ENCODE measurements at places on chromosomes 6 and 20.

- DNase-seq = no peak
Measured at GRCh38 chr6:149464411-149464810, 20.4 kb downstream of the ZC3H12D start.

DNA sequence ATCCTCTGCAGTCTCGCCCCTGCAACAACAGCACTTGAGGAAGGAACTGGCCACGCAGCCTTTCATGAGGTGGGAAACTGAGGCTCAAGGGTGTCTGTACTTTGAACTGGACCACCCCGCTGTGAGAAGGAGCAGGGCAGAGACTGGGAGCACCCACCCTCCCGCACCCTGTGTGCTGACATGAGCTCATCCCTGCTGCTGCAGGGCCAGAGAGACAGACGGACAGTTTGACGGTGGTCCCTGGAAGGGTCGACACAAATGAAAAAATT is 16.9 kb upstream of the MRGBP start:
- no peak for DNase-seq

- DNase-seq = no peak
Measured at GRCh38 chr6:8993111-8993510, 557.8 kb upstream of the SLC35B3 start.

GRCh38 chr6:1608222-1609040 is 1.3 kb upstream of the FOXC1 start:
- DNase-seq = no peak

DNA sequence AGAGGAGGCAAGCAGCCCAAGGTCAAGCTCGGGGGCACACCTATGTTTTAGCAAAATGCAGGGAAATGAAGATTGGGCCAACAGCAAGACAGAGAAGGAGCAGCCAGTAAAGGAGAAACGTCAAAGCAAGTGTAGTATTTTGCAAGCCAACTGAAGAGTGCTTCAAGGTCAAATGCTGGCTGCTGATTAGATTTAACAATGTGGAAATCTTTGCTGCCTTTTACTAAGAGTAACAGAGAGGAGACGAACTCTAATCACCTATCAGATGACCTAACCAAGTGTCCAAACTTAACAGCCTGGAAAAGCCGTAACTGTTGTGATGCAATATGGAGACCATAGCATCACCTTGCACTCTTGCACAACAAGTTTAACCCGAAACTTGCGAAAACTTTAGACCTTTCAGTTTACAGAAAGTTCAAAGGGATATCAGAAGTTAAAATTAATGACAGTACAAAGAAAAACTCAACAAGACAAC is 30.4 kb downstream of the AKIRIN2 start:
- no peak for DNase-seq

DNA sequence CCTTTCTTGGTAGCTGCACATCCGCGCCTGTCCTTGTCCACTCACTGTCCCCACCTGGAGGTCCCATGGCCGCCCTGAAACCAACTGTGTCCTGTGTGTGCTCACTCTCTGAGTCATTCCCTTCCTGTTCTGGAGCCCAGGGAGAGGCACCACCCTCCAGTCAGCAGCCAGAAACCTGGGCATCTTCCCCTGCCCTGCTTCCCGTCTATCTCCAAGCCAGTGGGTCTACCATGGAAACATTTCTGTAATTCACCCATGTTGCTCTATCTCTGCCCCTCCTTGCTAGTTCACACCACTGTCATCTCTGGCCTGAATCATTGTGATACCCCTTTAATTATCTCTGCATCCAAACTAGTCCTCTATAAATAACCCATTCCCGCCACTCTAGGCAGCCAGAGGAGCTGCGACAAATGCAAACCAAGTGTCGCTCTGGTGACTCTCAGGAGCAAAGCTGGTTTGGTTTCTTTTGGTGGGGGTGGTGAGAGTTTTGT is 28.8 kb upstream of the SYNJ2 start:
- no peak for DNase-seq

GRCh38 chr20:37378420-37378784 is 32.5 kb downstream of the SRC start:
- DNase-seq = no peak

DNA sequence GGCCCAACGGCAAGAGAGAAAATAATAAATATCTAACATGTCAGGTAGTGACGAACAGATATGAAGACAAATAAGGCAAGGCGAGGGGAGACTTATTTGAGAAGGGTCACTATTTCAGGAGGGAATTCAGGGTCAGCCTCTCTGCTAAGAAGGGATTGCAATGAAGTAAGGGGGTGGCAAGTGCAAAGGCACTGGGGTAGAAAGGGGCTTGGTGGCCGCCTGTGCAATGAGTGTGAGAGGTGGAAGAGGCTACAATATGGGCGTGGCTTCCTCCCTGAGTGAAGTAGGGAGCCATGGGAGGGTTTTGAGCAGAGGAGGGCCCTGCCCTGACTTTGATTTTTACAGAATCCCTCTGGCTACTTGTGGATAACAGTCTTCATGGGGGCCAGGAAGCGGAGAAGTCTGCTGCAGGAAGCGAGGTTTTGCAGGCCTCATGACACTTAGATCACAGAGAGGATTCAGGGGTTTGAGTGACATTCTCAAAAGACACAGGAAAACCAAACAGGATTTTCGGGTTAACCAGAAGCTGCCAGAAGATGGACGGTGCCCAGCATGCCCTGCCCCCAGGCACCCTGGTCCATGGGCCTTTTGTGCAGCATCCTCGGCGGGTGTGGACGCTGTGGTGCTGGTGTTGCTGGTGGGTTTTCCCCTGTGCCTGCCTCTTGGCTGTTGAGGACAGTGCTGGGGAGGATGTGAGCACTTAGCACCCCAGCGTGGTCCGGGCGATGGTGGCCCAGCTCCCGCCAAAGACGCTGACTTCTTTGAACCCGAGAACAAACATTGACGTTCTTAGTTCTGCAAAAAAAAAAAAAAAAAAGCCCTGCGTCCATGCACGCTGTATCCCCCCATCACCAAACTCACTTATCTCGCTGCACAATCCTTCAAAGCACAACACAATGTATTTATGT is 124.2 kb upstream of the PTPN1 start:
- DNase-seq = no peak

DNA sequence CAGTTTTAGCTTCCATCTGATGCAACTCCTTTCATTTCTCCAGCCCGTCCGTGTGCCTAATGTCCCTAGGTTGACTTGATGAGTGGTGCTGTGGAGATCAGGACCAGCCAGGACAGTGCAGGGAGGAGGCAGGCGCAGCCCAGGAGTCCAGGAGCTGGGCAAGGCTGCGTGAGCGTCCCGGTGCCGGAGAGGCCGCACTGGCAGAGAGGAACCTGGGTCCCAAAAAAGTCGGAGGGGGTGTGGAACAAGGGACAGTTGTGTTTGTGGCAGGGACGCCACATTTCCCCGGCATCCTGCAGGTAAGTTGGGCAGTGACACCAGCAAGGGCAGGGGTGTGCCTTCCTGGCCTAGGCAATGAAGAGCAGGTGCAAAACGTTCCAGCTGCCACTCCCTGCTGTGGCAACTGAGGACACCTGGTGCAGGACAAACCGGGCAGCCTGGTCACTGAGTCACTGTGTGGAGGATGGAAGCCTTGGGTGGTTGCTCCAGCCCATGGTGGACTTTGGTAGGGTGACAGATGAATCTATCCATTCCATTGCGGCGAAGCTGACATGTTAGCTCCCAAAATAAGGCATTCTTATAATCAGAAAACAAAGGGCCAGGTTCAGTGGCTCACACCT is 53.2 kb downstream of the RAMACL start:
- no peak for DNase-seq

DNA sequence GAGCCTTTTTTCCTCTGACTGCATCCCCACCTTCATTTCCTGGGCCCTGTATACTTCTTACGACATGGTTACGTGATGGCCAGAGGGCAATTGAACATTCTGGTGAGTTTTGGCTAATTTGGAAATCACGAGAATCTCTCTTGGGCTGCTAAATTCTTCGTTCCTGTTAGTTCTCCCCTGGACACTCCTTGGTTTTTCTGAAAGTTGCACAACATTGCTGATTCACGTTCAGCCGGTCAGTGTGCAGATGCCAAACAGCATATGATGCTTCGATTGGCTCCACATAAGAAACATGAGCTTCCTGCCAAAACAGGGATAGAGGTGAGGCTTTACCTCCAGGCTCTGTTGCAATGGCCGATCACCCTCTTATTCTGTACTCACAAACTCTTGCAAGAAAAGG is 119.4 kb upstream of the LY86 start:
- no peak for DNase-seq

GRCh38 chr6:73637404-73637803 is 16.4 kb downstream of the SLC17A5 start:
- DNase-seq = no peak

DNA sequence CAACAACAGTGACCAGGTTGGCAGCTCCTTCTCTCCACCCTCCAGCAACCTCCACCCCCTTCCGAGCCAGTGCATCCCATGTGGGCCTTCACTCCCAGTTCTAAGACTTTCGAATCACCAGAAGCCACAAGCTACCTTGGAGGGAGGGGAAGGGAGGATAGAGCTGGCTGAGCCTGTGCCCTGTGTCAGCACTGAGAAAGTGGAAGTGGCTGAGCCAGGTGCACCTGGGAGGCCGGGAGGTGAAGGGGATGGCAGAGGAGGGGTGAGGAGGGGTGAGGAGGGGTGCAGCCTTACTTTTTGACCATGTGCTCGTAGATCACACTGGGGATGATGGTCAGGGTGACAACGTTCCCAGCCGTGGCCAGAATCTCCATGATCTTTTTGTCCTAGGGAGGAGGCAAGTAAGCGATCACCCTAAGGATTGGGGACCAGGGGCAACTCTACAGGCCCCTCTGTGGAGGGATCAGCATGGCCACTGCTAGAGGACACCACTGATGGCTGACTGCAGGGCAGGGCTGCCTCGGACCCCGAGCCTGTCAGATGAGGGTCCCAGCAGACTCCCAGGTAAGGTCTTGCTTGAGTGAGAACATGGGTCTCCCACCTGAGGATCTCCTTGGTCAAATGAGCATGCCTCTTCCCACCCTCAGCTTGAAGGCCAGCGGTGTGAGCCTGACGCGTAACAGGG is 18.3 kb downstream of the SDCBP2 start:
- no peak for DNase-seq

GRCh38 chr6:63441266-63441956 is 121.6 kb upstream of the LGSN start:
- no peak for DNase-seq

- no peak for DNase-seq
Measured at GRCh38 chr20:46757754-46758678, 48.6 kb downstream of the SLC2A10 start.

DNA sequence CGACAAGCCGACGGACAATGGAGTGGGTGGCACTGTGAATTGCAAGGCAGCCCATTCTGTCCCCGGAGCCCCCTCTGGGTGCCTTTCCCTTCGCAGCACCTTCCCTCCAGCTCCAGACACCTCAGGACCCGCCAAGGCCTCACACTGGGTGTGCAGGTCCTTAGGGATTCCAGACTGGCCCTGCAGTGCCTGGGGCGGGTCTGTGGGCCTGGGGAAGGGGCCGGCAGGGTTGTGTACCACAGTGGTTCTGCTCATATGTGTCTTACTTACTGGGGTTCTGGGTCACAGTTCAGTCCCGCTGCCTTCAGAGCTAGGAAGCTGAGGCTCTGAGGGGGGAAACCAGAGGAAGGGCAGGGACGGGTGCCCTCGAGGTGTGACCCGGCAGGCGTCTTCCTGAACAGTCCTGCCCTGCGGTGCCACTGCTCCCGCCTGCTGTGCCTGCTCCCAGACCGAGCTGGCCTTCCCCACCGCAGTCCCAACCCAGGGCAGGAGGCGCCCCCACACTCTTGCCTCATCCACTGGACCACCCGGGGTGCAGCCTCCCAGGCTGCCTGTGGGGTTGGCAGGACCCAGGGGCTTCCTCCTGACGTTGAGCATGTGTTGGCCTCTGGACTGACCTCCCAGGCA is 16.3 kb upstream of the SLCO4A1 start:
- DNase-seq = no peak

GRCh38 chr6:42367353-42368011 is 84.2 kb downstream of the TRERF1 start:
- no peak for DNase-seq

GRCh38 chr20:9280666-9281065 is 211.8 kb downstream of the PLCB4 start:
- DNase-seq = no peak

GRCh38 chr6:121503589-121503991 is 68.1 kb downstream of the GJA1 start:
- DNase-seq = no peak

DNA sequence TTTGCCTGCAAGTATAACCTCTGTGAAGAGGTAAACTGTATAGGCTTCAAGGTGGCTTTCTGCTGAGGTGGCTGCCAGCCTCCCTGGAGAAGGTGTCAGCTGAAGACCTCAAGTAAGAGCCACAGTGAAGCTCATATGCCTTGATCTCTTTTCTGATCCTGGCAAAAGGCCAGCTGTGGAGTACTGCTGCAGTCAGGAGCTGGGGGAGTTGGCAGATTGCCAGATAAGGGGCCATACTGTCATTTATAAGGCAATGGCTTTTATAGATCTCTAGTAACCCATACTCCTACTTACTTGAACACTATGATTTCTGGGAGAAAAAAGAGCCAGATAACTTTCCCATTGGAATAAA is 8.8 kb upstream of the CEP85L start:
- DNase-seq = no peak

DNA sequence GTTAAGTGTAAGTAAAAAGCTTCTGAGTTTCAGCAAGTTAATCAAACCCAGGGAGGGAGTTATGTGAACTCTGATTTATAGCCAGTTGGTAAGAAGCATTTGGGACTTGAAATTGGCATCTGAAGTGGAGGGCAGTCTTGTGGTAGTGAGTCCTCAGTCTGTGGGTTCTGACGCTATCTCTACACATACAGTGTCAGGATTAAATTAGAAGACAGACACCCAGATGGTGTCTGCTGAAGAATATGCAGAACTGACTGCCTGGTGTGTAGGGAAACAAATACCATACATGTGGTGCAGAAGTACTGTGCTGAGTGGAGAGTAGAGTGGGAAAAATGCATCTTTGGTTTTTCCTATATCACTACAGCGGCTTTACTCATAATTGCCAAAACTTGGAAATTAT is 43.5 kb upstream of the PLN start:
- DNase-seq = no peak

DNA sequence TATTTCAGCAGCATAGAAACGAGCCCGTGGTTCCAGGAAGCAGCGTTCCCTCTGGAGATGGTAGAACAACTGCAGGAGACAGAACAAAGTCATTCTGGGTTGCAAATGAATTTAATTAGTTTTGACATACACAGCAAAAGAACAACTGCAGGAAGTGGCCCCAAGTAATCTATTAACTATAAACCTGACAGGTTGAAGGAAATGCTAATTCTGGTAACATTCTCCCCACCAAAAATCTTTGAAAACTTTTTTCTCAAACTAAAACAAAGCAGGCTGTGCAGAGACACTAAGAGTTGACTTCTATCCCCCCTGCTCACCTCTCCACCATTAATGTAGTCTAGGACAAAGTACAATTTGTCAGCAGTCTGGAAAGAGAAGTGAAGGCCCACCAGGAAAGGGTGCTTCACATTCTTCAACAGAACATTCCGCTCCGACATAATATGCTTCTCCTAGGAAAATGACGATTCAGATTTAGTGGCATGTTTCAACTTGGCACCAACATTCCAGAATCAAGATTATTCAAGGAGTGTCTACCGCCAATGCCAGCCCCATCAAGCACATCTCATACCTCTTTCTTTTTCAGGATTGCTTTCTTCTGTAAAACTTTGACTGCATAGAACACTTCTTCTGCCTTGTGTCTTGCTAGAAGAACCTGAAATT is 120.4 kb upstream of the SLC2A12 start:
- DNase-seq = no peak

- no peak for DNase-seq
Measured at GRCh38 chr6:36759148-36759759, 61.6 kb downstream of the RAB44 start.

Data from AG04449 (cell line).